ENCODE measurements at places on chromosomes 2 and 18. TPM values are rescaled to one million over a fixed set of nuclear protein-coding genes. Genes with fewer than 3 reads are reported as not detected.
A peak's percentile ranks its signal among the peaks of the same experiment; 100 is the strongest.

DNA sequence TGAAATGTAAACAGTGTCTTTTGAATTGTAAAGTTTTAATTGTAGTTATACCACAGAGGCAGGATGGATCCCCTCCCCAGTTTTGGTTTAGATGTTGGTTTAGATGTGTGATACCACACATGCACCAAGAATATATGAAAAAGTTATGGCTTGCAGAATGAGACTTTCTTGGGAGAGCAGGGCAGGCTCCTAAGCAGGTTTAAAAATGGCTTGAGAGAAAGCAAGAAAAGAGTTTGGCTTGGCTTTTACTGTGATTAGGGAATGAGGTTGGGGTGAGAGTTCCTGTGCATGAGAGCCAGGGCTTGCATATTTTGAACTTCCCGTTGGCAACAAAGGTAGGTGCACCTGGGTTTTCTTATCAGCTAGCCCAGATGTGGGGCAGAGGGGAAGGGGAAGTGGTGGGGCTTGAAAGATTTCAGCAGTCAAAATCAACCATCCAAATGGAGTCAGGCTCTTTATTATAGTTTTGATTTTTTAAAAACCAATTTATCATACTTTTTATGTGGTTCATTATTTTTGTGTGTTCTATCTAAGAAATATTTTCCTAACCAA lies 246.9 kb downstream of the MTX2 start:
- no peak for DNase-seq

GRCh38 chr2:56309626-56310170 lies 125.9 kb downstream of the CCDC85A start:
- no peak for DNase-seq

- no peak for DNase-seq
These were observed 76.9 kb downstream of the CLHC1 start for GRCh38 chr2:55155206-55155605.

DNA sequence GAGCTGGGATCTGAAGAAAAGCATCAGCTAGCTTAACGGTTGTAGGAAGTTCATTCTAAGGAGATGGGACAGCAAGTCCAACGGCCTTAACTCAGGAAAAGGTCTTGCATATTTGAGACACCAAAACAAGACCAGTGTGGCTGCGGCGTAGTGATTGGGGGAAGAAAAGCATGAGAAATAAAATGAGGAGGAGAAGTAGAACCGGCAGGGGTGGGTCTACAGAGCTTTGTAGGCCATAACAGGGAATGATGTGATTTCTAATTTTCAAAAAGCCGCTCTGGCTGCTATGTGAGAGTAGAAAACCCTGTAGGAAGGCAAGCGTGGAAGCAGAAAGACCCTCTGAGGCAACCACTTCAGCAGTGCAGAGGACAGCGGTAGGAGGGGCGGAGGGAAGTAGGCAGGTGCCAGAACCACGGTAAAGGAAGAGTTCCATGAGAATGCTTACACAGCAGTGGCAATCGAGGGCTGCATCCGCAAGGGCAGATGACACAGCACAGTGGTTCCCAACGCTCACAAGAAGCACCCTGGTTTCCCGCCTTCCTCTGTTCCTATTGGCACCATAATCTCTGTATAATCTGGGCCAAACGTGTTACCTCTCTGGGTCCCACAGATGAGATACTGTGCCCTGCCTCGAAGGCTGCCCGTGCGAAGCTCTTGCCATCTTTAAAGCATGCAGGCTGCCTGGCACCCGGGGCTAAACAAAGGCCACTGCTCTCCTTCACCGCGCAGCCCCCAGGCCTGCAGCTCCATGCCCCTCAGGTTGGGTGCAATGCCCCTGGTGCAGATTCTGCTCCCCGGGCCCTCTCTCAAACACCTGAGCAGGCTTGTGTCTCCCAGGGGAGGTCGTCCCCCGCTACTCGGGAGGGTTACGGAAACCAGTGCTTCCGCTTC lies 795 bp downstream of the ANKRD39 start:
- no peak for DNase-seq

DNA sequence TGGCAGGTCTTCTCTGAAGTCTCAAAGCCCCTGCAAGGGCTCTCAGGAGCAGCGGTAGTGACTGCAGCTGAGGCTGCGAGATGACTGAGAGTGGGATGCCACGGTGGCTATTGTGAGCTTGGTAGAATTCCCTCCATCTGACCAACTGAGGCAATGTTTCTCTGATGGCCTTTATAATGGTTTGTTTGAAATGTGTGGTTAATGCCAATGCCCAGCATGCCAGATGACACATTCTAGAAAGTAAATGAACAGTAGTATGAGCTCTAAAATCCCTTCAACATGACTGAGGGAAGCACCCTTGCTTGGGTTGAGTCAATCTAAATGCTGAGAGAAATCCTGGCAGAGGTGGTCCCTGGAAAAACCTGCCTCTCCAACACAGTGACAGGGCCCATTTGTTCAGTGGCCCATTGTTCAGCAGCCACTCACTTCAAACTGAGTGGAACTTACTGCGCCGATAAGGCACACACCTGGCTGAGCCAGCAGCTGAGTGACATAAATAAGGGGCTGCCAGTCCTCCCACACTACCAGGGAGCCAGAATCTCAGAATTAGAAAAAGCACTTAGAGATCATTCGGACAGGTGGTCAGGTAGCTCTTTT lies 31.7 kb downstream of the SULT1C2 start:
- no peak for DNase-seq

DNA sequence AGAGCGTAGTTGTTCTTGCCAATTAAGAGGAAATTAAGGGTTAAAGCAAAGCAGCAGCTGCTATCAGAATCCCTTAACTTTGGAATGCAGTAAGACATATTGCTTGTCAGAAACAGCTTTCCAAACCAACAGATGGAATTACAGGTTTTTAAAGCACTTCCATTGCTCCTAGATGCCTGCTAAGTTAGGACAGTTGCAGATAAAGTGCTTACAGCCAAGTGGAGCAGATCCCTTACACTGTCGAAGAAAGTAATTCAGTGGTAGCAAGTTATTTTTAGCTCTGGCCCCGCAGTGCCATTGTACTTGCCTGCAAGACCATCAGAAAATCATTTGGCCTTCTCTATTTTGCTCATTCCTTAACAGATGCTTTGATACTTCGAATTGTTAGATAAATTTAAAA lies 5.4 kb downstream of the PDK1 start:
- no peak for DNase-seq

GRCh38 chr2:240997856-240998705 lies at the start of gene SNED1:
Gene SNED1, plus strand, starts transcription at chr2:240998618. Its CDS starts 220 bp downstream, at chr2:240998838.
- peak; percentile 76 for DNase-seq

DNA sequence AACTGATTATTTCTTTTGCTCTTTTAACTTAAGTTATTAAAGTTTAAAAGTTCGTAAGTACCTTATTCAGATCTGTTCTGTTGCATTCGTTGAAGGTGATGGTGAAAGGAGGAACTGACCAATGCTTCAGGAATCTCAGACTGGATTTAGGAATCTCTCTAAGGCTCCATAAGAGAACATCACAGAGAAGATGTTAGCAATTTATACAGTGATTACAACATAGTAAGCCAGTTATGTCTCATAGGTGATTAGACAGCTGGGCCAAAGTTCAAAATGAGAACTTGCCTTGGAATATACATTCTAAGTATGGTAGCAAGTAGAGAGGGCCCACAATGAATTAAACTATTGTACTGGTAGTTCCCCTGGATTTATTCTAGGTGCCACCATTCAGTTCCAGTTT lies 3.2 kb downstream of the MARS2 start:
- no peak for DNase-seq

DNA sequence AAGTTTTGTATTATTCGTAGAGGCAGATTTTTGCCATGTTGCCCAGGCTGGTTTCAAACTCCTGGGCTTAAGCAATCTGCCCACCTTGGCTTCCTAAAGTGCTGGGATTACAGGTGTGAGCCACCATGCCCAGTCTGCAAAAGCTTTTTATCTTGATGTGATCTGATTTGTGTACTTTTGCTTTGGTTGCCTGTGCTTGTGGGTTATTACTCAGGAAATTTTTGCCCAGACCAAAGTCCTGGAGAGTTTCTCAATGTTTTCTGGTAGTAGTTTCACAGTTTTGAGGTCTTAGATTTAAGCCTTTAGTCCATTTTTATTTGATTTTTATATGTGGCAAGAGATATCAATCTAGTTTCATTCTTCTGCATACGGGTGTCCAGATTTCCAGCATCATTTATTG lies 42.4 kb downstream of the SYT4 start:
- DNase-seq, result no peak

GRCh38 chr18:71022389-71022788 lies 733.5 kb downstream of the SOCS6 start:
- DNase-seq, result no peak

- no peak for DNase-seq
These were observed 345.5 kb downstream of the SETBP1 start for GRCh38 chr18:45026162-45026561.

DNA sequence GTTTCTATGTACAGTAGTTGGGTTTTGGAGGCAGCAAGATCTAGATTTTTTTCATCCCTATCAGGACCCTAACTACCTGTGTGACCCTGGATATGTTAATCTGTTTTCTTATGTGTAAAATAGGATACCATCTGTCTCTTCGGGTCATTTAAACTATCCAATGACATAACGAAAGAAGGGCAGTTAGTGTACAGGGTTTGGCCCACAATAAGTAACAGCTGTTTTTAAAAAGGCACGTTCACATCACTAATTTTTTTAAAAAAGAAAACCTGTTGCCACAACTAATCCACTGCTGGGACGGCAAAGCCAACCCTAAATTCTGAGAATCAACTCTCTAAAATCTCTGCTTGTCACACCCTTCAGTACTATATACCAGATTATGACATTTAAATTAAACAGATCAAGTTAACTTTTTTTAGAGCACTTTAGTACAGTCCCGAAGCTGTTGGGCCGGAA lies 869 bp downstream of the USP40 start:
- no peak for DNase-seq

- DNase-seq, result no peak
These were observed 48.0 kb downstream of the NAB1 start for GRCh38 chr2:190696792-190697398.

GRCh38 chr2:193900292-193900691 lies 1705.6 kb upstream of the TMEFF2 start:
- DNase-seq, result no peak

DNA sequence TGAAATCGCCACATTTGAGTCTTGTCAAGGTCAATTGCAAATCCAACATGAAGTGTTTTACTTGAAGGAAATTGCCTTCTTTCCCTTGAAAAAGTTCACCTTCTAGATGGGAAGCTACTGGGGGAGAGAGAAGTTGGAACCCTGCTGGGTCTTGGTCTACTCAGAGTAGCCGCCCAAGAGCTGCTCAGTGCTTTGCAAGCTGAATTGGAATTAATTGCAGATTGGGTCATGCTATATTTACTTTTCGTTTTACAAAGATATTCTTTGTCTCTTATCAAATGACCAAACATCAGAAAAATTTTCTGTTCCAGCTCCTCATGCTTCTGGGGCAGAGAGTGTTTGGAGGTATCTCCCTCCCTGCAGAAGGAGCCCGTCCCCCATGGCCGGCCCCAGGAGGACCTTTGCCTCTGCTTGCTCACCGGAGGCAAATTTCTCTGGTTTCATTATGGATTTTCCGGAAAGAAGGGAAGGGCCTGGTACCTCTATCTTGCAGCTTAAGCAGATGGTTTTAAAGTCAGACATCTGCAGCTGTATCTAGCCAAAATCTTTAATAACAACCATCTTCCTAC lies 289.7 kb downstream of the MYT1L start:
- DNase-seq, result no peak

DNA sequence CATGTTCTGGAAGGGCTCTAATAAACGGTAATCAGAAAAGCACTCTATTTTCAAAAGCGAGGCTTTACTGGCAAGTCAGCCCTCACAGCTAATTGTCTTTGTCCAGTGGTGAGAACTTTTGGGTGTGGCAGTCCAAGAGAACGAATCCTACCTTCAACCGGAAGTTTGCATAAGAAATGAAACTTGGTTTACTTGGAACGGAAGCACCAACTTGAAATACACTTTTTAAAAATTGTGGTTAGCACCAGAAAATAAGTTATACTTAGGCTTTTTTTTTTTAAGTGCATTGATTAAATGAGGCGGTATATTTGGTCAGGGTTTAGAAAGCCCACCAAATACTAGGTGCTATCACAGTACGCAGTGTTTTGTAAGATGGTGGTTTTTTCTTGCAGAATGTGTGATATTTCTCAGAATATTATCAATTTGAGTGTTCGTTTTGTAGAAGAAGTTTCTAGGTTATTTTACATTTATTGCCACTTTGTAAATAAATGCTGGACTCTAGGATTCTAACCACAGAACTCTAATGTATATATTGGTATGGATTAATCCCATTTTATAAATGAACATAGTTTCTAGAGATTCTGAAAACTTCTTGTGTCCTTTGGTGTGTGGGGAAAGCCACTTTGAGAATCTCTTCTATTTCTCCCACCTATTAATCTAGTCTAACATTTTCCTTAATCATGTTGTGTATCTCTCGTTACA lies 1.2 kb downstream of the MYL12A start:
- DNase-seq, result no peak

GRCh38 chr2:16649353-16650286 lies 16.0 kb downstream of the CYRIA start:
- DNase-seq, result no peak

- DNase-seq, result no peak
These were observed 1.6 kb upstream of the MTA3 start for GRCh38 chr2:42566837-42567321.

- DNase-seq, result no peak
These were observed 807 bp upstream of the CREB1 start for GRCh38 chr2:207528980-207529329.

DNA sequence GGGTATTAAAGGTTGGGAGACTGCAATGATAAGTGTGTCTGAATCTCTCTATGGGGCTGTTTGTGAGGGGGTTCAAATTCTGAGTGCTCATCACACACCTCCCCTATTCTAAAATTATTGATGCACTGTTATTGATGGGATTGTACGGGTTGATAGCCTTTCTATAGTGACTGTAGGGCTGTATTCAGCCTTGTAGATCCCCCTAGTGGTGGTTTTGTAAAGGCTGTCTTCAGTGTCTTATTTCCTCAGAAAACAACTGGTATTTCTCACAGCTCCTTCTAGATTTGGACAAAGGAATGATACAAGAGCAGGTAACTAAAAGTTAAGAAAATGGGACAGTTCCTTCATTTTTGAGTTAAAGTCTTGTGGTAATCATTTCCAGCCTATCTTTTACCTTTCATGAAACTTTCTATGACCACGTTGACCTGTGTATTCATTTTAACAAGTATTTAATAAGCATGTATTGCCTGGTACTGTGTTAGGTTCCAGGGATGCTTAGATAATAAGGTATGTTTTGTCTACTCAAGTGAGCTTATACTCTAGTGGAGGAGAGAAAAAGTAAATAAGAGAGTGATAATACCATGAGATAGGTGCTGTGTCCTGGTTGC lies 21.2 kb downstream of the SMAD4 start:
- DNase-seq, result no peak

DNA sequence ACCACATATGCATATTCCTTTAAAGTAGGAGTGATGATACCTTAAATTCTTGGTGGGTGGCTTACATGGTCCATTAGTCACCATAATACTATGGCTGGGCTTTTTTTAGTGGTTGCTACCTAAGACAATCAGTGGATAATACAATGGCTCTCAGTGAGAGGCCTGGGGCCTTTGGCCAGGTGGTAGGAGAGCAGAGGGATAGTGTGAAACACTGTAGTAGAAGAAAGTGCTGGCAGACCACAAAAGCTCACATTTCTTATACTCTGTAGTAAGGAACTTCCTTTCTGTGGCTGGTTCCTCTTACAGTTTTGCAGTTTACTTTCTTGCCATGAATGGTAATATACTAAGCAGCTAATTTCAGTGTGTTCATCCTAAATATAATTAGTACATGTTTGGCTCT lies 583.5 kb downstream of the XIRP2 start:
- DNase-seq, result no peak

CDKL4 gene
- total RNA-seq, result 0.72 TPM

HRH4 gene
- not detected for total RNA-seq

SH3BP4 gene
- total RNA-seq, result 48.1 TPM

GALM gene
- 23.5 TPM for total RNA-seq

XDH gene
- total RNA-seq, result 0.31 TPM
